Fibroblast of pulmonary artery (primary cell): ENCODE measurements at places on chromosomes 4 and X.
A peak's percentile ranks its signal among the peaks of the same experiment; 100 is the strongest.

DNA sequence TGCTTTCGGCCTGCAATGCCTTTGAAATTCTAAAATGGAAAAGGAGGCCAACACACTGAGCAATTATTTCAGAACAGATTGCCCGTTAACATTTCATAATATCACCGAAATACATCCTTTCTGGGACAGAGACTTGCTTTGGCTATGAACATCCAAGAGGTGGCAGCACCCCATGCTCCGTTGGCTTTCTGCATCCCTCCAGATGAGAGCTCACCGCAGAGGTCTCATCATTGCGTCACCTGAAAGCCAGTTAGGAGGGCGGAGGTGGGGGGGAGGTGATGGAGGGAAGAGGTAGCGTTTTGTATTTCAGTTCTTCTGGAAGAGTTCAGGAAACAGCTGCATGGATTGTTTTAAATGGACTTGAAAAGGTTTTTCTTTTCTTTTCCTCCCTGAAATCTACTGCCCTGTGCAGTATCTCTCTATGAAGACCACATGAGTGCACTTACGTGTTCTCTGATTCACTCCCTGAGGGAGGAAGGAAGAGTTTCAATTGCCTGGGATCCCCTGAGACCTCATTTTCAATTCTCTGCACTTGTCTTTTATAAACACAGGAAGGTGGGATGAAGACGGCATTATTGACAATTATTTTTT, 166.8 kb upstream of the PGRMC2 start:
- peak; percentile 97 for DNase-seq

DNA sequence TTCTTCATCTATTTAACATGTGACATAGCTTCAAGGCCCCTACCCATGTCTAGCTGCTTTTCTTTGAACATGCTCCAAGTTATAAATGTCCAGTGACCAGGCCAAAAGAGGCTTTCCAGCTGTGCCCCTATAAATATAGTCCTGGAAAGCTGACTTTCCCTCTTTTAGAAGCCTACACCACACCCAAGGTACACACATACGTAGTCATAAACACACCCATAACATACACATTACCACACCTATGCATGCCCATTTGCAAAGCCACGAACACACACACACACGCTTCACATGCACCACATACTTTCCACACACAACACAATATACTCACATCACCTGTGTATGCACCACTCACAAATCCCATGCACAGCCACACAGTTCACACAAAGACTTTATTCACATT, 2.0 kb downstream of the ARHGAP36 start:
- no peak for DNase-seq

DNA sequence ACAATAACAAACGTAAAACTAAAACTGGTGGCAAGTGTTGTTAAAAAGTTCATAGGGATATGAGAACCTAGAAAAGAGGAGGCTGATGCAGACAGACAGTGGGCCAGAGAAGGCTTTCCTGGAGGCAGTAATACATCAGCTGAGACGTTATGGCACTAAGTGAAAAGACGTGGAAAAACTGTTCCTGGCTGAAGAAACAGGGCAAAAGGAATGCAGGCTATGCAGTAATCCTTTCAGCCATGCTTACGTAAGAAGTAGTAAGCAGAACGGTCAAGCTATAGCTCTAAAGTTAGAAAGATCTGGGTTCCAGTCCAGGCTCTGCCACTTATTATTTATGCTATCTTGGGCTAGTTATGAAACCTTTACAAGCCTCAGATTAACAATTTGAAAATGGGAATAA, 6.4 kb downstream of the LAMTOR3 start:
- peak; percentile 37 for DNase-seq

- DNase-seq, result no peak
Observed at GRCh38 chrX:42778096-42778495, at the start of gene PPP1R2C. Gene PPP1R2C, minus strand, starts transcription at chrX:42778163. Its CDS starts 84 bp downstream, at chrX:42778079.

- DNase-seq, result no peak
Observed at GRCh38 chrX:71171110-71171801, 26.6 kb downstream of the NLGN3 start.

- no peak for DNase-seq
Observed at GRCh38 chr4:27000820-27001219, 140.2 kb downstream of the STIM2 start.

DNA sequence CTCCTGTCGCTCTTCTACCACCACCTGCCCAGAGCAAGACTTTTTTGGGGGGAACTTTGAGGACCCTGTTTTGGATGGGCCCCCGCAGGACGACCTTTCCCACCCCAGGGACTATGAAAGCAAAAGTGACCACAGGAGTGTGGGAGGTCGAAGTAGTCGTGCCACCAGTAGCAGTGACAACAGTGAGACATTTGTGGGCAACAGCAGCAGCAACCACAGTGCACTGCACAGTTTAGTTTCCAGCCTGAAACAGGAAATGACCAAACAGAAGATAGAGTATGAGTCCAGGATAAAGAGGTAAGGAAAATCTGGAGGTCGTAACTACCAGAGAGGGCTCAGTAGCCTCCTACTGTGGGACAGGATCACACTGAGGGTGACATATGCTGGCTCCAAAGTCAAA, 364.5 kb downstream of the MAPK10 start:
- DNase-seq, result no peak
